Bronchial epithelial cell (primary cell): ENCODE measurements at places on chromosomes 16 and 17. TPM values are rescaled to one million over a fixed set of nuclear protein-coding genes. Genes with fewer than 3 reads are reported as not detected.

Gene DOC2B
- total RNA-seq = 0.26 and 2.7 TPM in 2 replicates

Gene KIF18B
- total RNA-seq = 0.13 TPM in 1 of 2 replicates, not detected in the other

Gene HP
- not detected in 2 replicates for total RNA-seq

Gene CDR2L
- total RNA-seq = 4.7 and 6.1 TPM in 2 replicates

Gene CSHL1
- total RNA-seq = not detected in 2 replicates

Gene IL34
- 0.26 and 2.0 TPM in 2 replicates for total RNA-seq

Gene ABCA6
- 0.26 and 0.38 TPM in 2 replicates for total RNA-seq

Gene HES7
- 0.13 and 1.3 TPM in 2 replicates for total RNA-seq

Gene ACAP1
- 0.26 and 4.2 TPM in 2 replicates for total RNA-seq

Gene EFNB3
- total RNA-seq = under 0.01 TPM in 2 replicates

Gene SCIMP
- not detected in 2 replicates for total RNA-seq

Gene TBC1D3H
- not detected in 2 replicates for total RNA-seq

Gene HAS3
- total RNA-seq = 4.7 and 8.4 TPM in 2 replicates

Gene SALL1
- not detected in 2 replicates for total RNA-seq

Gene TCAP
- total RNA-seq = 0.51 TPM in 1 of 2 replicates, not detected in the other

Gene RRAD
- total RNA-seq = 75.0 and 130 TPM in 2 replicates

Gene OTOP3
- total RNA-seq = under 0.01 and 0.26 TPM in 2 replicates

Gene CNGB1
- total RNA-seq = under 0.01 and 0.26 TPM in 2 replicates

Gene G6PC1
- not detected in 2 replicates for total RNA-seq

Gene ALOX12
- 0.26 and 1.2 TPM in 2 replicates for total RNA-seq

Gene C16orf92
- not detected in 2 replicates for total RNA-seq

Gene DNAAF8
- under 0.01 and 0.26 TPM in 2 replicates for total RNA-seq

Gene CMTM2
- total RNA-seq = not detected in 2 replicates

Gene SLC22A31
- 0.26 TPM in 1 of 2 replicates, not detected in the other for total RNA-seq

Gene ELOB
- 468 and 946 TPM in 2 replicates for total RNA-seq
